ENCODE measurements at places on chromosomes 11 and 22.

- no peak for DNase-seq
Measured at GRCh38 chr11:76621868-76622267, 48.7 kb downstream of the LRRC32 start.

DNA sequence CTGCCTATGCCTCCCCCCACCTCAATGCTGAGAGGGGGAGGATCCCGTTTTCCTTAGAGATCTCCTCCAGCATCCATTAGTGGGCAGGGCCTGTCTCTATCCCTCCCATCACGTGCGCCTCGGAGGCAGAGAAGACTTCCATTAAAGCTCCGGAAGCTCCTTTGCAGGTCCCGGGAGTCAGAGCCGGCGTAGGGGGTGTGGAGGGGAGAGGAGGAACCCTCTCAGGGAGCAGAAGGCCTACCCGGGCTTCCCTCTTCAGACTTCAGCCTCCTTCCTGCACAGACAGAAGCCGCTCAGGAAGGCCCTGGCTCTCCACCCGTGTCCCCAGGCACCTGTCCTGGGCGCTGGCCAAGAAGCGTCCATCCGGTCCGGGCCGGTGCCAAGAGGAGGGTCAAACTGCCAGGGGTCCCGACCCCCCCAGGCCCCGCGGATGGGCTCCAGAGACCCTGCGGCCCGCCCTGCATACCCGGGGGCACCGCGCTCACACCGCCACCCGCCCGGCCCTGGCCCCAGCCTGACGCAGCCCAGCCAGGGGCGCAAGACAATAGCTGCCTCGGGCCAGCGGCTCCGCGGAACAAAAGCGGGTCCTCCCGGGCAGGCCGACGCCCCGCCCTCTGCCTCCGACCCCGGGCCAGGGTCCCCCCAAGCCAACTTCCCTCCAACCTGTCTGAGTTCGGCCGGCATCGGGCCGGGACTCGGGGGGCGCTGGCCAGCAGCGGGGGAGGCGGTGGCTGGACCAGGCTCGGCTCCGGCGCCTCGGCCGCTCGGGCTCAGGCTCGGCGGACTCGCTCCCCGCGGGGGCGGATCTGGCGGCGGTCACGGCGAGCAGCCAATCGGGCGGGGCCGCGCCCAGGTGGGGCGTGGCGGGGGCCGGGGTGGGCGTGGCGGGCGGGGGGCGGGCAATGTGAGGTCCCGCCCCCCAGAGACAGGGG, 29.9 kb downstream of the ARVCF start:
- DNase-seq, result no peak

DNA sequence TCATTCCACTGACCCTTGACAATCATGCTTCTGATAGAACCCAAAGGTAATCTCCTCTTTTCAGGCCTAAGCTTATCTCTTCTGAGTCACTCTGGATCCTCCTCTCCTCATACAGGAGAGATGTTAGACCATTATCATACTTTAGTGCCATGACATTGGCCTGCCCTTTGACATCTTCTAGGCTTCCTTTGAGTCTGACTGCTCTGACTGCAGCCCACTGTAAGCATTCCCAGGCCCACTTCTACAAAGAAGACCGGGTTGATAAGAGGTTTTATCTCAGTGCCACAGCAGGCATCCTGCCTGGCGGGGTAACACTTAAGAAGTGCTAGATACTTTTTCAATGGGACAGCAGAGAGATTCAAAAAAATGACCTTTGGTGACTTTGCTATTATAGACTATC, 438.0 kb downstream of the KCNA4 start:
- DNase-seq, result no peak

- DNase-seq, result no peak
Measured at GRCh38 chr11:134120921-134121526, 52.2 kb downstream of the JAM3 start.

DNA sequence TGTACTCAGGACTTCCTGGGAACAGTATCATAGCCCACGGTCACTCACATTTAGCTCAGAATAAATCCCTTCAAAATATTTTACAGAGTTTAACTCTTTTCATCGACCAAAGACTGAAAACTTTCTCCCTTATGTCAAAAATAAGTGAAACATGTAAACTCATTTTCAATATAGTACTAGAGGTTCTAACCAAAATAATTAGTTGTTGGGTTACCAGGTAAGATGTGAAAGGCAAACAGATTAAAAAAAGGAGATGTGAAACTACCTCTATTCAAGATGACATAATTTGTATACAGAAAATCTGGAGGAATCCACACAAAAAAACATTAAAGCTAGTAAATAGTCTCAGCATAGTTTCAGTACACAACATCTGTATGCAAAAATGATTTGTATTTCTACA, 20.3 kb downstream of the XKR3 start:
- DNase-seq, result no peak
